ENCODE measurements at places on chromosomes 1 and 21.

DNA sequence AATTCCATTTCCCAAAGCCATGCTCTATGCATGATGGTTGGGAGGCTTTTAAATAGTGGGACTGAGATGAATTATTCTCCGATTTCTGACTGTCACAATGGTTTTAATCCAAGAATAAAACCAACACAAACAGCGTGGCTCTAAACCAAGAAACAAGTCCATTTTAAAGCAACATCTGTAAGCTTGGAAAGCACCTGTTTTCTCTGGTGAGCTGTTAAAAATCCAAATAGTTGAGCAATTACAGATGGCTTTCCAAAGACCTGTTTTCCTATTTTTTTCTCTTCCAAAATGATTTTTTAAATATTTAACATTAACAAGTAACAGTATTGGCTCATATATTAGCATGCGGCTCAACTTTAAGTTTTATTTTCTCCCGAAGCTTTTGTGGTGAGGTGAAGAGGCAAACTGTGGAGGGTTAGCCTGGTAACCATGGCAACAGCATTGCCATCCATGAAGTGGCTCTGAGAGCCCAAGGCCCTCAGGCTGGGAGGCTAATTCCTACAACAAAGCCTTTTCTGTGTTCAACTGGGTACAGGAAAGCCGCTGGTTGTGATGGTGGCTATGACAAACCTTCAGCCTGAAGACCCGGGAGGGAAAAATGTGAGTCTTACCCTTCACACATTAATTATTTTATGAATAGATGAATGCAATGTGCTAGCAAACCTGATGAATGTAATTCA lies 56.7 kb upstream of the B3GALT5 start:
- DNase-seq: no peak

DNA sequence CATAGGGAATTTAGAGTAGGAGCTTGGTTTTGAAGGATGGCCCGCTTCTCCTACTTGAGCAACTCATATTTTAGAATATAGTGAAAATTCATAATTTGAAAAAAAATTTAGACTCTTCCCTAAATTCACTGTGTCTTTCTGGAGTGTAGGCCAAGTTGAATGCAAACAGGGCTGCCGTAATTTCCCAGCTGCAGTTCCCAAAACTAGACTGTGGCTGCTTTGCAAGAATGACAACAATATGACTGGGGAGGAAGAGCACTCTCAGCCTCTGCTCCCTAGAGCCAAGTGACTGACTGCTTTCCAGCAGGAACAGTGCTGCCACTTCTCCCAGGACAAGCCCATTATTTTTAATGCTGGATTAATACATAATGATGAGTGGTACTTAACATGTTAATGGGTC lies 209.0 kb downstream of the RHOU start:
- no peak for DNase-seq

DNA sequence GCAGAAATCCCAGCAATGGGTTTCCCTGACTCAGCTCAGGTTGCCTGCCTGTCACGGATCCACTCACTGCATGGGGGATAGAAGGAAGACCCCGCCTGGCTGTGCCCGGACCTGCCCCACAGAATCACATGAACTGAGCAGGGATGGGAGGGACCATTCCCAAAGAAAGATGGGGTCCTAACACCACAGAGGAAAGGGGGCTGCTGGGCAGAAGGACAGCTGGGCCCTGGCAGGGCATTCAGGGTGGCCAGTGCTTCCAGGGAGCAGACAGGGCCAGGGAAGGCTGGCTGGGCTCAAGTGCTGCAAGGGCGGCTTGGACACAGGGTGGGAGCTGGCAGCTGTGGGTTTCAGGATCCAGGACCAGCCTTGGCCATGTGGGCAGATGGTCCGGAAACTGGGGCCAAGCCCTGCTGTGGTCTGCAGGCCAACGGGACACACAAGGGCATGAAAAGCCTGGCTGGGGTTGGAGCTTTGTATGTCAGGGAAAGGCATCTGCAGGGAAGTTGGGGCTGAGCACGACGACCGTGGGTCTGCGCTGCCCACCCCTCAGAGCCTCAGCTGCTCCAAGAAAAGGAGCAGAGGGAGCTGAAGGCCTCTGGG lies 723.9 kb downstream of the PTPRU start:
- no peak for DNase-seq

DNA sequence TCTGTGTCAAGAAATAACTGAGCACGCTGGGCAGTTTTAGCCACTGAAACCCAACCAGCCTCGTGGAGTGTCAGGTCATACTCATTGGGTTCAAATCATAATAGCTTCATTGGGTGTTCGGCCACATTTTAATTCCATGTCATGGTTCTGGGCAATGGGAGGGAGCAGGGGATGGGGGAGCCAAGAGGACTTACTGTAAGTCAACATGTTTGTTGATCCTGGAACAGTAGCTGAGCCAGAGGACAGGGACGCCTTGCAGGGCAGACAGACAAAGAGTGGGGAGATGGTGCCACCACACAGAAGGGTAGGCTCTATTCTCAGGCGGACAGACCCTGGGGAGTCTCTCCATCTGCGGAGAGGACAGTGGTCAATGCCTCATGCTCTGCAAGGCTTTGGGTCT lies 161.1 kb downstream of the ZBTB18 start:
- no peak for DNase-seq

- no peak for DNase-seq
These were observed 19.1 kb downstream of the RAB7B start for GRCh38 chr1:205983925-205984725.

DNA sequence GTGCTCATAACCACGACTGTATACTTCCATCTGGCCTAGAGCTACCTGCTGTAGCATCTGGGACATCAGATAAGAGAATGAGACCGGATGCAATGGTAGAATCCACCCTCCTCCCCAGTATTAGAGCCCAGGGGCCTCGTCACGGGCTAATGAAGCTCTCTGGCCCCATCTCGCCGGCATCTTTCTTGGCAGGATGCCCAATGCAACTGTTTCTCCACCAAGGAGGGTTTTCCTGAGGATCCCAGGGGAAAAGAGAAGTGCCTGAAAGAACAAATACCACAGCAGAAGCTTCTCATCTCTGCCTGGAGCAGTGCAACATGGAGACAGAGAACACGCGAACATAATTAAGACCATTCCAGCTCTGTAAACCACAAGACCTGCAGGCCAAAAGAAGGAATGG lies 80.0 kb downstream of the VWA5B1 start:
- no peak for DNase-seq

- no peak for DNase-seq
These were observed 18.3 kb upstream of the PPIE start for GRCh38 chr1:39720094-39720999.

DNA sequence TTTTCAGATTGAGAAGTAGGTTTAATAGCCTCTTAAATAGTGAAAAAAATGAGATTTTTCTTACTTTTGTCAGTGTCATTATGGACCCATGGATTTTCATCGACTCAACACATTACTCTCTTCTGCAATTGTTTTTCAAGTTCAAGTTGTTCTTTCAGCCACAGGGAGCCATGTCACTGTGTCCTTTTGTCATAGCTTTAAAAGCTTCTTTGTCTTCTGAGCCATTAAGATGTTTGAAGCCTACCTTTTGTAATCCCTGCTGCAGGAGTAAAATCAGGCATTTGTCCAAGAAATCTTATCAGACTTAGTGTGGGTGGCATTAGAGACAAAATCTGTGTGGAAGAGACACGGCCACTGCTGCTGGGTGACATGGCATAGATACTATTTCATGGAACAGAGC lies 92.8 kb upstream of the ZP4 start:
- DNase-seq: no peak

DNA sequence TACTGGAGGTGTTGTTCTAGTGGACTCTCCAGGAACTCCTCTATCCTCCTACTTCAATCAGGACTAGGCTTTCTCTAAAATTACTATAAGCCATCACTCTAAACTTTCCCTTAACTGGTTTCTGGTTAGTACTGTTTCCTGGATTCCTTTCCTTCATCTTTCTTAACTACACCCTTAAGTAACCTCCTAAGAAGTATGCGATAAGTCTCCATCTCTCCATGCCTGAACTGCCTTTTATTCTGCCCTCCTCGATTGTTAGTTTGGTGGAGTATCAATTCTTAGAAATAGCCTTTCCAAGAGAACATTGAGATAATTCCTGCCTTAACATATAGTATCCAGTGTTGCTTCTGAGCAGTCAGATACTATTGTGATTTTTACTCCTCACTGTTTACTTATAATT lies 162.9 kb upstream of the PDE4B start:
- no peak for DNase-seq

- no peak for DNase-seq
These were observed 30.7 kb downstream of the DMAP1 start for GRCh38 chr1:44243782-44244495.

DNA sequence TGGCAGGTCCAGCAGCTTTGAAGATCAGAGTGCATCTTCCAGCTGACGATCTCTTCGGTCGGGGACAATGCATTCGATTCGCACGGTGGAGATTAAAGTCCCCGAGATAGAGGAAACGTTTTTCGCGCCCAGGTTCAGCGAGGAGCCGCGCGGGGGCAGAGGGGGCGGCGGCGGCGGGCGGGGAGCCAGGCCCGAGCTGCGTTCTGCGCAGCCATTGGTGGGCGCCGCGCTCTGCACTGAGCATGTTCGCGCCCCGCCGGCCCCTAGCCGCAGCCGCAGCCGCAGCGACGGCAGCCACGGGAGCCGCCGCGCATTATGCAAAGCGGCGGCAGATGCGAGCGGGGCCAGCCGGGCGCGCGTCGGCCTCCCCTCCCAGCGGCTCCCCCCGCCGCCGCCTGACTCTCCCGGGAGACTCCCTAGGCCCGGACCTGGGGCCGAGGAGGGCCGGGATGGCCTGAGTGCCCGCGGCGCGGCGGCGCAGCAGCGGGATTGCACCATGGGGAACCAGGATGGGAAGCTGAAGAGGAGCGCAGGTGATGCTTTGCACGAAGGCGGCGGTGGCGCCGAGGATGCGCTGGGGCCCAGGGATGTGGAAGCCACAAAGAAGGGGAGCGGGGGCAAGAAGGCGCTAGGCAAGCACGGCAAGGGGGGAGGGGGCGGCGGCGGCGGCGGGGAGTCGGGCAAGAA lies at the start of gene FMN2:
FMN2 (plus strand) TSS at position 270 of the 687 bp plus-strand sequence; CDS start at position 497, 227 bp downstream.
- no peak for DNase-seq

- no peak for DNase-seq
These were observed 39.5 kb upstream of the CPLANE2 start for GRCh38 chr1:16276302-16277030.

DNA sequence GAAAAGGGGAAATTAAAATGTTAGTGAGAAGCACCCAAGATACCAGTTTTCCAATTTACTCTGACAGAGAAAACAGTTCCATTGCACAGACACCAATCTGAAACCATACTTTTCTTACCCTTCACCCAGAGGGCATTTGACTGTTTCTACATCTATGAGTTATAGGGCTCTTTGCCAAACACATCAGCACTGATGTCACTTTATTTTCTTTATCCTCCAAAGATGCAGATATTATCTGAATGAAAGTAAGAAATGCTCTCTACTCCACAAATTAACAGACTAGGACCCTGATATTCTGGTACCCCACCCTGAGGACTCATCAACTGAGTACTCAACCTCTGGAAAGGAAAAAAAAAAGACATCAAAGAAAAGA lies 24.2 kb upstream of the PEX19 start:
- DNase-seq: no peak

DNA sequence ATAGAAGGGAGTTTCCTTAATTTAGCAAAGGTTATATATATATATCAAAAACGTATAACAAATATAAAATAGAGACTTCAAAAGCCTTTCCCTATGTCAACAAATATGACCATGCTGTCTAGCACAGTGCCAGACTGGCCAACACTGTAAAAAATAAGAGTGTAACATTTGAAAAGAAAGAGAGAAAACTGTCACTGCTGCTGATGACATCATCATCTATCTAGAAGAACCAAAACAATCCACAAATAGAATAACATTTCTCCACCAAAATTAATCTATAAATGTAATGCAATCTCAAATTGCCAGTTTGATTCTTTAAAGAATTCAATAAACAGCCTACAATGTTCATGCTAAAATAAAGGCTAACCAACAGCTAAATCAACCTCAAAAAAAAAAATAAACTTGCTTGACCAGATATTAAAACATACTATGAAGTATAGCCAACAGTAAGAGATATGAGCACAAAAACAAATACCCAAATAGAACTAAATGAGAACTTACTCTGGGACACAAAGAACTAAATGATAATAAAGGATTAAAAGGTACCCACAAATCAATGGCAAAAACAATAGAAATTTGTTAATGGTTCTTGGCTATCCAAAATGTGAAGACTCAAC lies 50.2 kb downstream of the ENAH start:
- no peak for DNase-seq

- DNase-seq: no peak
These were observed 7.7 kb downstream of the VPS26C start for GRCh38 chr21:37259426-37259825.

DNA sequence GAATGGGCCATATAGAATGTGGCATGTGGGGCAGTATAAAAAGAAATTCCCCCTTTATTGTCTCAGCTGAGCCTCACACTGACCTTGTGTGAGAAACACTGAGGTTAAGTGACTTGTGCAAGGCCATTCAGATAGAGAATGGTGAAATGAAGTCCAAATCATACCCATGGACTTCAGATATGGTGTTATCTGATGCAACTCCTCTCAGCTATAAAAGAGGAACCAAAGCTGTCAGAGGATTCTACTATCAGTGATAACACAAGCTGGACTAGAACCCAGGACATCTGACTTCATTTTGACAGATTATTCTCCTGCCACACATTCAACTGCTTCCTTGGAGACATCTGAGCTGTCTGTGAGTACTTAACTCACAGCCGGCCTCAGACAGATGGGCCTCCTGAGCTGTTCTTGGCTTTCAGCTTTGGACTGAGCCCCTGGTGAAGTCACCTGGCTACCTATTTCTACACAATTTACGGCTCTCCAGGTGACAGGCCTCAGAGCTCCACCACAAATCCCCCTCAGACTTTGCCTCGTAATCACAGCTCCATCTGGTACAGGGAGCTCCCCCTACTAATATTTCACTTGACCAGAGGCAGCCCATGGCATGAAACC lies 104.6 kb downstream of the PLXNA2 start:
- no peak for DNase-seq

GRCh38 chr1:17125756-17126237 lies 6.5 kb upstream of the PADI2 start:
- DNase-seq: peak; percentile 77

DNA sequence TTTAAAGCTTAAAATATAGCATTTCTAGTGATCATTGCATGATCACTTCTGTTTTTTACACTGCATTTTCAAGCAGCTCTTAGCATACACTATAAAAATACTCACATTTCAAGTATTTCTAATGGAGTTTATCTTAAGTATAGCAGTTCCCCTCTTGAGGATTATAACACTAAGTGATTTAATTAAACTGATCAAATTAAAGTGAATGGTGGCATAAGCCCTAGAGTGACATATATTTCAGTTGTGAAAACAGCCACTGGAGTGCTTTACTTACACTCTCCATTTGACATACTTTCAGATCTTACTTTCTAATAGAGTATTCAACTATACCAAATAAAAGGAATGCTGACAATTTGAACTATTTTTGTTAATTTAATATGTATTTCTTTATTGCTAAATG lies 623.3 kb upstream of the TMPRSS15 start:
- no peak for DNase-seq

DNA sequence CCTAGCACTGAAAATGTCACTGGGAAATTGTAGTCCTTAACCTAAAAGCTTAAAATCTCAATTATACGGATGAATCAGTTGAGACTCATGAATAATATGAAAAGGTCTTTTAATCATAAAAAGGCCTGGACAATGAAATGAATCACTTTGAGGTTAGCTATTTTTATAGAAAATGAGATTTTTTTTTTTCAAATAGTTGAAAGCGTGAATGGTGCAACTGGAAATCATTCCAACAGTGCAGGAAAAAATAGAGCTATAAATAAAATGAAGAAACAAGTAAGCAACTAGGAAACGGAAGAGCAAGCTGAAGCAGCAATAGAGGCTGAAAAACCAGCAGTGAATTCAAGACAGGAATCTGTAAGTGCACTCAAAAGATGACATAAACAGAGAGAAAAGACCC lies 142.9 kb downstream of the BACH1 start:
- DNase-seq: no peak
